ENCODE measurements at places on chromosomes 7 and 10.
A peak's percentile ranks its signal among the peaks of the same experiment; 100 is the strongest.

DNA sequence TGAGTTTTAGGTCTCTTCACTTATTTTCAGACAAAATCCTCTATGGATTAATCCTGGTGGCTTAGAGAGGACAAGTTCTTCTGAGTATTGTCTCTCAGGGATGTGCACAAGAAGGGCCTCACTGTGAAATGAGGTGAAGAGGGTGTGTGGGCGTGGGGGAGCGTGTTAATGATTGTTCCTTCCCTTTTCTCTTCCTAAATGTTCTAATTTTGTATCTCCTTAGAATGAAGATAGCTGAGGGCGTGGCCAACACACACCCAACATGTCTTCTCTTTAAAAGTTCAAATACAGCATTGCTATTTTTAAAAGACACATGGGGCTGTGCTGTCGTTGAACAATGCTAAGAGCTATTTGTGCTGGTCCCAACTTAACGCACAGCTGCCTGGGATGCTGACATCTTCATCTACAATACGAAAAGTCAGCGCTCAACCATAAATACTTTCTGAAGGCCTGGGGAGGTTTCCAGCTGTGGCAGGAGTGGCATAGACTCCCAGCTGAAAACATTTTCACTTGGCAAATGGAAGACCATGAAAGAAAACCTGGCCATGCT lies 135.9 kb downstream of the JCAD start:
- DNase-seq = no peak

DNA sequence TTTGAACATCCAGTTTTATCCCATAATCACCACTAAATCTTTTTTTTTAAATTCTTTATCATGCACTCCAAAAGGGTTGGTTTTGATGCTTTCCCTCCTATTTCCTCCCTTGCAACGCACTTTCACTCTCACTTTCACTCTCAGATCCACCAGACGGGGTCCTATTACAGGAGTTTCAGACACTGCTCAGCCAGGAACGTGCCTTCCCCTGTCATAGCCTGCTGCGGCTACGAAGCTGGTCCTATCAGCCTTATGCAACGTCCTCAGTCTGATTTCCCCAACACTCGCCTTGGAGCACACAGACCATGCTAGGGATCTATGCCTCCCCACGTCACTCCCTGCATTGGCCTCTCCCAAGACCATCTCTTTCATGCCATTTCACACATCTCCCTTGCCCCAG lies 23.4 kb downstream of the ZPBP start:
- peak; percentile 16 for DNase-seq

DNA sequence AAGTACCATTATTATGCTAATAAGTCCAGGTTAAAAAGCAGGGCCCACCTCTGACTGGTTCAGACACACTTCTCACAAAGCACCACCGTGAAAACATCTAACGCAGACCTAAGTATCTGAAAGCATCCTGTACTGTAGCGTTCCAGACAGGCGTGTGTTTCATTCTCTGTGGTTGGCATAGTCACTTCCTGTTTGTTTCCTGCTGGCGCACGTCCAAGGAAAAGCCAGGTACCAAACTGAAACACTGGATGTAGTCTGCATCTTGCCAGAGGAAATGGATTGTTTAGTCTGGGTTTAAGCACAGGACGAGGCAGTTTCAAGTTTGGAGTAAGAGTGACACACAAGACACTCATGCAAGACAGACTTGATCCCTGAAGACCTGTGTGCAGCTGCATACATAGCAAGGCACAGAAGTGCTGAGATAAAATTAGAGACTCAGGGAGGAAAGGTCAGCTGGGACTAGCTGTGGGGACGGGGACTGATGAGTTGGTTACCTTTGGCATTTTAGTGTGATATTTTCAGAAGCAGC lies 23.3 kb downstream of the BPGM start:
- DNase-seq = no peak

DNA sequence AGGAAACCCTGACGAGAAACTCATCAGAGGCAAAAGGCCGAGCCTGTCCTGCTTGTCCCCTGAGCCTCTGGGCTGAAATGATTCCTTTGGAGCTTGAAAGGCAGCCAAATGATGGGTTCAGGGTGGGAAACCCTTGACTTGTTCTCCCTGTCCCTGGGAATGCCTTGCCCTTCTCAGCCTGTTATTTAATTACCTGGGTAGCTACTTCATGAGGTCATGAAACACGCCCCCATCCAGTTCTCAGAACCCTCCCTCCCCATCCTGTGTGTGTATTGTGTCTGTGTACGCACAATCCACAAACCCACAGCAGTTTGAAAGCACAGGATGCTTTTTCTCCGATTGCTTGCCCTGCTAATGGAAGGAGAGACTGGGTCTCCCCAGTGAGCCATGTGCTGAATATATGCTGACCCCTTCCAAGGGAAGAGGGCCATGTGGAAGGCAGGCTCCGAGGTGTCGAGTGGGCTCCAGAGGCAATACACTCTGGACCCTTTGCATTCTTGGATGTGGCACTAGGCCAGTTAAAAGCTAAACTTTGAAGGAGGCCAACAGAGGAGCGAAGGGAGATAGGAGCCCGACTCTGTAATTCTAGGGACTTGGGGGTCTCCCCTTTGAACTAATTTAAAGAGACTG lies 10.6 kb downstream of the DUSP5 start:
- no peak for DNase-seq

GRCh38 chr7:30845426-30846135 lies 66.1 kb upstream of the AQP1 start:
- DNase-seq = no peak

DNA sequence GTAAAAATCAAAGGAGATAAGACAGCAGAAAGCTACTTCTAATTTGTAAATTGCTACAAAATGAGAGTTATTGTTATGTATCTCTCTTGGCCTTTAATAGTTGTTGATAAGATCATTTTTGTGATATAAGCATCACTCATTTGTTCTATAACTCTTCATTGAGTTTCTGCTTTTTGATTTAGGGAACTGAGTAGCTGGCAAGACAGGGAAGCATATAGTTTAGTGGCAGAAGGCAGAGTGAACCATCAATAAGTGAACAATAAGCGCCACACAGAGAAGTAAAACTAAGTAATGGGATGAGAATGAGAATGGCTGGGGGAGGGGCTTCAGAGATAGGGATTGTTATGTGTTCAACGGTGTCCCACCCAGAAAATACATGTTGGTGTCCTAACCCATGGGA lies 245.4 kb downstream of the ADARB2 start:
- DNase-seq = no peak

DNA sequence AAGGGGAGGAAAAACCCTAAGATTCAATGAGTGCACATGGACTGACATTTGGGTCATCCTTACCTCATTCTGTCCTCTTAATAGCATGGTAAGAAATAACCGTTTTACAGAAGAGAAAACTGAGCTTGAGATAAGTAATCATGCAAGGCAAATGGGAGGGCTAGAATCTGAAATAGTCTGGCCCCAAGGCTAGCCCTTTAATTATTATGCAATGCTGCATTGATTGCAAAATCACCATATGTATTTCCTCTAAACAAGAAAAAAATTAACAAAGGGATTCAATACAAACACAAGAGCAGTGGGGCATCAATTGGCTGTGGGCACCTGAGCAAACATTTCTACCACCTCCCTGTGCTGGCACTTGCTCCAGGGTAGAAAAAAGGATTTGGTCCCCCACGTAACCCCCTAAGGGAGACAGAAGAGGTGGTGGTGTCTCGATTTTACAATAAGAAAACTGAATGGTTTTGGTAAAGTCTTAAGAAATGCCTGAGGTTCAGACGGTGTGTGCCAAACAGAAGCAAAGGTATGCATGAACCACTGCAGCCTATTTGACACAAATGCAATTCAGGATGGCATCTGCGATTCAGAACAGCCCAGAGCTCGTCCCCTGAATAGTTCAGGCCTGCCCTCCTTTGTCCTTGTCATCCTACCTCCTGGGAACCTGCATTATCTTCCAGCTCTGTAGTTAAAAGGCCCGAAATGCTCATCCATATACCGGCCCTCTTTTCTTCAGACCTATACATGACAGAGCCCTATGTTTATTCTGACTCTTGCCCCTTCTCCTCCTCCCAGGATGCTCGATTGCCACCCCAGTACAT lies 23.6 kb downstream of the PIP4K2A start:
- DNase-seq = no peak

DNA sequence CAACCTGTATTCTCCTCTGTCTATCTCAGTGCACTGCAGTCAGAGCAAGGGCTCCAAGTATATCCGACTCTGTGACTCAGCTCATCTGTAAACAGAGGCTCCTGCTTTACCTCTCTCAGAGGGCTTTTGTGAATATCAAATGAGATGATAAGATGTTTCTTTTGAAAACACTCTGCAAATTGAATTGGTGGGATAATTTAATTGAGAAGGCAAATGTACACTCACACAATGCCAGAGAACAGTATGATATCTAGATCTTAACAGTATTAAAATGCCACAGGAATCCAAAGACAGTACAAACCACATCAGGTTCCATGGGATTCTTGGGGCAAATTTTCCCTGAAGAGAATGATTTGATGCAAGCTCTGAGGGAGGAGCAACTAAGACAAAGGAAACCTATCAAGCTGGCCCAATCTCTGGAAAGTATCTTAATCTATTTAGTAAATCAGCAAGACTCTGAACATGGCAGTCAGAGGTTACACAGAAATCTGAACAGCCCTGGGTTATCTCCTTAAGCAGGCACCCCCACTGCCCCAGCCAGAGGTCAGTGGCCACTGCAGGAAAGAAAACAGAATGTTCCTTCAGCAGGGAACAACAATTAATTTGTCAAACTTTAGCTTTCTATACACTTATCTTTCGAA lies 45.9 kb downstream of the DOCK4 start:
- no peak for DNase-seq

DNA sequence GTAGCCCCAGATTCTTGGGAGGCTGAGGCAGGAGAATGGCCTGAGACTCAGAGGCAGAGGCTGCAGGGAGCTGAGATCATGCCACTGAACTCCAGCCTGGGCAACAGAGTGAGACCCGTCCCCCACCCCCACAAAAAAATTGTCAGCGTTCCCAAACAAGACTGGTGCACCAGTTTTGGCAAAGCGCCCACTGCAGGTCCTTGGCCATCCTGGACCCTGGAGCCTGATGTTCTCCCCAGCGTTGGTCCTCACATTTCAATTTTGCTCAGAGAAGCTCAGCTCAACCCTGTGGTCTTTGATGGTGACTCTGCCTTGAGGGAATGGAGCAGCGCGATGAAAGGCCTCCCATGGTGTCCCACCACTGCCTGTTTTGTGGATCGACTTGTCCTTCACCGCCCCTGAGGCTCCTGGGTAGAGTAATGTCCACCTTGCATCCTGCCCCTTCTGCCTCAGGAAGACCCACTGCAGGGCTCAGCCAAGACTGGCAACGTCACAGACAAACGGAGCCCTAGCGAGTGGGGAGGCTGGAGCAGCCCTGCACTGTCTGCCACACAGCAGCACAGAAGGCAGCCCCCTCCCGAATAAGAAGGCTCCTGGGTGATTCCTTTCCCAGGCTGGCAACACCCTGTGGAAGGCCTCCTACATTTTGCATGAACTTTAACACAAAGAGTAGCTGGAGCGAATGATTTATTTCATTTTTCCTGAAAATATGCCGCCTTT lies 410.9 kb downstream of the TCERG1L start:
- DNase-seq = no peak

- no peak for DNase-seq
Observed at GRCh38 chr7:106874076-106874475, 9.0 kb downstream of the PIK3CG start.

- DNase-seq = no peak
Observed at GRCh38 chr10:86198271-86198670, 168.3 kb downstream of the GRID1 start.

DNA sequence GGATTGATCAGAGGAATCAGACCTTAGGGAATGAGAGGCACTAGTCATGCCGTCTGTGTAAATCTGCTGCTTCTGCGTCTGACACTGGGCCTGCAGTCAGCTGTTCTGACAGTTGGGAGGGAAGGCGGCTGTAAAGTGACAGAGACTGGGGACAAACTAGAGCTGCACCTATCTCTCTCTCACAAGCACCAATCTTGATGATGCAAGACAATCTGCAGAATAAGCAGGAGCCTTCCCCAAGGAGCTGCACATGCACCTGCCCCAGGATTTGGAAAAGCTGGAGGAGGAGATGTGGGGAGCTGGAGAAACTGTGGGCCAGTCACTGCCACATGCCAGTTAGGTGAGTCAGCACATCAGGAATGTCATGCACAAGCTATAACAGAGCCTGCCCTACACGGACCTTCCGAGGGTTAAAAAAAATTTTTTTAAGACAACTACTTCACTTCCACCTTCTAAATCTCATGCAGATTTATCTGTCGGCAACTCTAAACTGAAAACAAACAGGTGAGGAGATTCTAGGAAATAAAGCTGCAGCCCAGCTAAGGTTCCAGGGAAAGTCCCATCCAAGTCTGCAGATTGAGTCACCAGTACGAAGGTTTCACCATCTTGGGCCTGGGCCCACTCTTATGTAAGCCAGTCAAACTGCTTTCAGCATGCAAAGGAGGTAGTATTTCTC lies 39.2 kb downstream of the ENO4 start:
- peak; percentile 74 for DNase-seq

DNA sequence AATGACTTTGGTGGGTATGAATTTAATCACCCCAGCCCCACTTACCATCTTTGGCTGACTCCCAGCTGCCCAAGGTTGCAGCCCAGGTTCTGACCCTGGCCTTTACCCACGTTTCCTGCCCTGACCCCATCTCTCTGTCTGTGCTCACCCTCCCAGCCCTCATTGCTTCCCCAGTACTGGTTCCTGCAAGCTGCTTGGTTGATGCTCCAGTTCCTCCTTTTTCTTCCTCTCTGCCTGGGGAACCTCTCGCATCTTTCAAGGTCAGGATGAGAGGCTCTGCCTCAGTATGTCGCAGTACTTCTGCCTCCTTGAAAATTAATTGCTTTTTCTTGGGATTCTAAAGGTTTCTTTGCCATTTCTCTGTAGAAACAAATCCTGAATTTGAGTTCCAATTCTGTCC lies 263.8 kb upstream of the ZNF32 start:
- no peak for DNase-seq

DNA sequence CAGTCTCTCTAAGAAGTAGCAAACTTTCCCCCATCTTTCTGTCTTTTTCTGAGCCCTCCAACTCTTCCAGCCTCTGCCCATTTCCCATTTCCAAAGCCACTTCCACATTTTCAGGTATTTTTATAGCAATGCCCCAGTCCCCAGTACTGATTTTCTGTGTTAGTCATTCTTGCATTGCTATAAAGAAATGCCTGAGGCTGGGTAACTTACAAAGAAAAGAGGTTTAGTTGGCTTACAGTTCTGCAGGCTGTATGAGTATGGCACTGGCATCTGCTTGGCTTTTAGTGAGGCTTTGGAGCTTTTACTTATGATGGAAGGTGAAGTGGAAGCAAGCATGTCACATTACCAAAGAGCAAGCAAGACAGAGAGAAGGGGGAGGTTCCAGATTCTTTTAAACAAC lies 17.2 kb downstream of the PLCE1 start:
- no peak for DNase-seq

- DNase-seq = no peak
Observed at GRCh38 chr10:52368725-52369124, 54.6 kb downstream of the DKK1 start.

GRCh38 chr7:47622946-47623640 lies 41.2 kb upstream of the TNS3 start:
- peak; percentile 65 for DNase-seq

Measured in ELF-1 (cell line).